Mesothelial cell of epicardium (in vitro differentiated cells): ENCODE measurements at places on chromosomes 16 and 17. TPM values are rescaled to one million over a fixed set of nuclear protein-coding genes. Genes with fewer than 3 reads are reported as not detected.

- H3K4me1 ChIP-seq, result no peaks in the 10 kb centered on the region
- DNase-seq, result no peak
- H3K27ac ChIP-seq, result no peak overlapping the region
- no peak overlapping the region for H3K4me3 ChIP-seq
- peaks cover 14% of the 10 kb centered on the region for H3K27me3 ChIP-seq
- no peaks in the 10 kb centered on the region for H3K36me3 ChIP-seq
Observed at GRCh38 chr17:81154961-81155360, 10.3 kb upstream of the PVALEF start.

DNA sequence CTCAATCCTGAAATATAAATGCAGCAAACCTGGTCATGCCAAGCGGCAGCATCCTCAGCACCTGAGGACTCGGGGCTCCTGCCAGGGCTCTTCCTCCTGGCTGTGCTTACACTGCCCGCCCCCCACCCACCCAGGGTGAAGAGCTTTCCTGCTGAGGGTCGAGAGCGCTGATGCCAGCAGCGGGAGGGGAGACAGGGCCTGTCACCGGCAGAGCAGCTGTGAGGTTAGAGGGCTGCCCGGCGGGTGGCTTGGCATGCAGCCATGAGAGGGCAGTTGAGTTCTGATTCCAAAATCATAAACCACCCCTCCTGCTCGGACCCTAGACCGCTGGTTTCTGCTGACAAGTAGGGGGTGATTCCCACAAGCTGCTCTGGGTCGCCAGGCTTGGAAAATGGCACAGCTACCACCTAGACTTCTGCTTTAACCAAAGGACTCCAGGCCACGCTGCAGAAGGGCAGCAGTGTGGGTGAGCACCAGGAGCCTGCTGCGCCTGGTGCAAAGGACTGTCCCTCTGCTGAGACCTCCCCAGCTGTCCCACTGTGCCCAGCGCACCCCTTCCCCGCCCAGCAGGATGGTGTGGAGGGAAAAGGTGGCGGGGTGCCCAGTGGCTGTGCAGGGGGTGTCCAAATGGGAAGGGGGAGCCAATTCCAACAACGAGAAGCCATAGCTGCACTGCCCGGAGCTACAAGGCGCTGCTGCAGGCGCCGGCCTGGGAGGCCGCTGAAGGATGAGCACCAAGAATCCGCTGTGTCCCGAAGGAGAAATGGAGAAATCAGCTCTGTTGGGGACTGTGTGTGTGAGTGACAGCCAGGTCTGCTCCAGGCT is 26.6 kb downstream of the MXRA7 start:
- no peak overlapping the region for H3K27ac ChIP-seq
- H3K27me3 ChIP-seq, result no peaks in the 10 kb centered on the region
- peaks cover 4% of the 10 kb centered on the region for H3K36me3 ChIP-seq

GRCh38 chr17:40268141-40268712 is 19.5 kb upstream of the CDC6 start:
- H3K27ac ChIP-seq, result no peak overlapping the region
- DNase-seq, result no peak
- H3K4me1 ChIP-seq, result no peaks in the 10 kb centered on the region
- no peaks in the 10 kb centered on the region for H3K27me3 ChIP-seq
- H3K36me3 ChIP-seq, result peaks cover 20% of the 10 kb centered on the region

- peaks cover 40% of the 10 kb centered on the region for H3K4me1 ChIP-seq
- H3K27me3 ChIP-seq, result no peaks in the 10 kb centered on the region
- peak overlapping the region; percentile 94 for H3K4me3 ChIP-seq
- no peak for DNase-seq
- peak overlapping the region; percentile 97 for H3K27ac ChIP-seq
Observed at GRCh38 chr17:17043461-17044271, 1.4 kb downstream of the MPRIP start.

DNA sequence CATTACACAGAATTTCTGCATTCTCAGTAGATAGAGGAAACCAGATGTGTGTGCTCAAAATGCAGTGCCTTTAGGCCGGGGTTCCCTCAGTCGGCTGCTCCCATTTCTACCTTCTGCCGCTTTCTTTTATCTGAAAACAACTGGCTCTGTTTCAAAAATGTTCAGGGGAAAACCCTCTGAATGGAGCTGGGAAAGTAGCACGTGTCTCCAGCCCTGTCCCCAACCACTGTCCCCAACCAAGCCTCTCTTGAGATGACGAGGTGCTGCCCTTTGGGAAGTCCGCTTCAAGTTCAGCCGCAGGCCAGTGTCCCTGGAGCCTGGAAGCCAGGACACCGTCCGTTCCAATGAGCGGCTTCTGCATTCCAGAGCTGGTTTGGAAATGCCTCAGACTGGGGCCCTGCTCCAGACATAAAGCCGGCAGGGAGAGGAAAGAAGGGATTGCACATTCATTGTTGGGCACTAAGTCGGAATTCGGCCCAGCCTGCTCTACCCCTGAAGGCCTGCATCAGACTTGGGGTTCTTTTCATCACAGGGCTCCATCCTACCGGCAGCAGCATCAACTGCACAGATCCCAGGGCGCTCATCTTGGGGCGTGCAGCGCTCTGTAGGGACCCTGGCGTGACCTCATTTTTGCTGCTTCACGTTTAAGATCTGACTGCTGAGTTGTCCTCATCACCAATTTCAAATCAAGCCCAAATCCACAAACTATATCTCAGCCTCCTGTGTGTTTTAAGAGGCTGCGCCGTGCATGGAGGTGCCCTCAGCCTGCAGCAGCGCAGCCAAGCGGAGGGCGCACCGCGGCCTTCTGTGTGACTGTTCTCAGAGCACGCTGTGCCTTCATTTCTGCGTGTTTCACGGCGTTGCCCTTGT is 111.3 kb downstream of the BANP start:
- no peak for DNase-seq
- H3K4me3 ChIP-seq, result no peak overlapping the region
- H3K4me1 ChIP-seq, result peaks cover 25% of the 10 kb centered on the region
- peak overlapping the region; percentile 96 for H3K27ac ChIP-seq

The E4F1 gene
- 29.3 to 36.3 TPM (median 33.0 TPM) in 3 replicates for total RNA-seq

The CES1 gene
- total RNA-seq, result 0.45 TPM in 1 of 3 replicates, not detected in the others

The TEDC2 gene
- 14.5 to 16.0 TPM (median 14.7 TPM) in 3 replicates for total RNA-seq

The MARVELD3 gene
- 15.2 to 16.7 TPM (median 16.4 TPM) in 3 replicates for total RNA-seq
